ENCODE measurements at places on chromosomes 4 and X.

- no peak for DNase-seq
These were observed 9.6 kb upstream of the TMSB4X start for GRCh38 chrX:12965131-12965940.

GRCh38 chrX:44873415-44874276, 658 bp downstream of the KDM6A start:
- DNase-seq: no peak

DNA sequence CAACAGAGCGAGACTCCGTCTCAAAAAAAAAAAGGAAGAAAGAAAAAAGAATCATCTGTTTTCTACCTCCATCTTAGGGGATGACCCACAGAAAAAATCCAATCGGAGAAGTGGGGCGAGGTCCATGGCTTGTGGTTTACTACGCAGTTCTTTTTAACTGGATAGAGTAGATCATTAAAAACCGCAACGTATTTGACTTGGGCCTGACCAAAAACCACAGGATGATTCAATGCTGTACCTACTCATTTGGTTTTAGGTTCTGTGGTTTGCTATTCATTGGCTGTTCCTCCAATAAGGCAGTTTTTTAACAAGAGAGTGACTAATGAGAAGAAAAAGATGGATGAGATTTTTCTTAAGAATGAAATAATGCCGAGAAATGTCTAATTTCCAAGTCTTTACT, 83.7 kb downstream of the FREM3 start:
- DNase-seq: no peak

DNA sequence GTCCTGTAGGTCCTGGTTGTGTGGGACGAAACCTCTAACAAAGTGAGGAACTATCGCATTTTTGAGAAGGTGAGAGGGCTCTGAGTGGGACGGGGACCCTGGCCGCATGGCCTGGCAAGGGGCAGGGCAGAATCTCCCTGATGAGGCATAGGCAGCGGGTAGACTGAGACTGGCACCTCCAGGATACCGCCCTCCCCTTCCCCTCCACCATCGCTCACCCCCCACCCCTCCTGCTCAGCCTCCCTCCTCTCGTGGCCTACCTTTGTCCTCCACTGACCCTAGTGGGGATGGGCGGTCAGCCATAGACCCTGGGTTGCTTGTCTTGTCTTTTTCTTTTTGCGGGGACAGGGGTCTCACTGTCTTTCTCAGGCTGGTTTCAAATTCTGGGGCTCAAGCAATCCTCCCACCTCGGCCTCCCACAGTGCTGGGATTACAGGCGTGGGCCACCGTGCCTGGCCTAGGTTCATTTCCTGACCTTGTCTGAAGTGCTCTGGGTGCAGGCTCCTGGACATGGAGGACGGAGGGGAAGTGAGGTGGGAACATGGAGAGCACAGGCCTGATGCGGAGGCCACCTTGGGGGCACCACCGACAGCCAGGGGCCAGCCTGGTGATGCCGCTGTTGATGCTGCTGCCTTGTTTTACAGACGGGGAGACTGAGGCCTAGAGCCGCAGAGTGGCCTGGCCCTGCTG, 10.5 kb upstream of the ADD1 start:
- no peak for DNase-seq

DNA sequence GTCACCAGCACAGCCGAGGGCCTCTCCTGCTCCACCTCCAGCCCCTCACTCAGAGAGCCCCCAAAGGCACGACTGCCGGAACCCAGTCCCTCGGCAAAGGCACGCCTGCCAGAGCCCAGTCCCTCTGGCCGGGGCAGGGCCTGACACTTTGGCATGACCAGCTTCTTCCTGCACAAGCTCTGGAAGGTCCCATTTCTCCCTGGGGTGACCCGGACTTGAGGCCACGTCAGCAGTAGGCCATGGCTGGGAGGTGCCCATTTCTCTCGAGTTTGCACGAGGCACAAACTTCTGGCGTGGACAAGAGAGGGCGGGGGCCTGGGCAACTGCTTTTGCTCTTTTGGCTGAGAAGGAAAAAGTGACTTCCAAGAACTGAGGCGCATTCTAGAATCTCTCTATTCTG, 62.2 kb upstream of the GPR78 start:
- no peak for DNase-seq

DNA sequence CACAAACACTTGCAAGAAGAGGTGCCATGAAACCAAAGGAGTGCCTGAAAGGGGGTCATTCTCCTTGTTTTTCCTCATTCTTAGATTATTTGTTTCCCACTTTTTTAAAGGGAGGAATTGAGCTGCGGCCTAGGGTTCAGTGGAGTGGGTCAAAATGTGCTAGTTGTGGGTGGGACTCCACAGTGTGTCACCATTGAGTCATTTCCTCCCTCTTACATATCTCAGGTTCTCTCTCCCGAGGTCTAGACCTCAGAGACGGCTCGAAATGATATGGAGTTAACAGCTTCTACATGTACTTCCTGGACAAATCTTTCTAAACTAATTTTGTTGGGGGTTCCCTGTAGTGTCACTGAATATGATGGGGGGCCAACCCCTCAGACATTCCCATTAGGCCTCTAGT, 328.4 kb upstream of the SPANXN1 start:
- no peak for DNase-seq

- DNase-seq: no peak
These were observed 399.9 kb upstream of the CNKSR2 start for GRCh38 chrX:20974326-20974725.

DNA sequence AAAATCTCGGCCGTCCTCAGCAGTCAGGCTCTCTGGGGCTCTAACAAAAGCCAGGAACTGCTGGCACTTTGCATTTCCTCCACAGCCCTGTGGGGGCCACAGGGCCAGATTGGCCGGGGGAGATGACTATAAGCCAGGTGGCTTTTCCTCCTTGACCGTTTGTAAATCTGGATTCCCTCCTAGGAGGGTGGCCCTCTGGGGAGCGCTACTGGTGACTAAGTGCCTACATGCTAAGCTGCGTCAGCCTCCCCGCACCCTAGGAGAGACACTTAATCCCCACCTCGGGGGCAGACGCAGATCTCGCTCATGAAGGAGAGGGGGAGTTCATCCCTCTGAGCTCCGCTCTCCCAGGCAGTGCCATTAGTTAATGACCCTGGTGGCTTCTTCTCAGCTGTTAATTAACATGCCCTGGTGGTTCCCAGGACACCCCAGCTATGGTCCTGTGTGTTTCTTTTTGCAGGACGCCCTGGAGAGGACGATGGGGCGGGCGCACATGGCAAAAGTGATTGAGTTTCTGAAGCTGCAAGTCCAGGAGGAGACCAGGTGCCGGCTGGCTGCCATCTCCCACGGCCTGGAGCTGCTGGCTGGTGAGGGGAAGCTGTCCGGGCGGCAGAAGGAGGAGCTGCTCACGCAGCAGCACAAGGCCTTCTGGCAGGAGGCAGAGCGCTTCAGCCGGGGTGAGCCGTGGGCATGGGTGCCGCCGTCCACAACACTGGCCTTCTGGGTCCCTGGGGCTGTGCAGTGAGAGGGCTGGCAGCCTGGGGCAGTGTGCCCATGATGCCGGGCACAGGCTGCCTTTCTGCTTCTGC, 41.6 kb downstream of the EVC start:
- DNase-seq: no peak

GRCh38 chr4:149886786-149887490, 71.3 kb upstream of the IQCM start:
- DNase-seq: no peak

GRCh38 chr4:142875117-142875516, 29.0 kb upstream of the INPP4B start:
- no peak for DNase-seq

GRCh38 chr4:156052116-156052515, 98.5 kb upstream of the CTSO start:
- DNase-seq: no peak

DNA sequence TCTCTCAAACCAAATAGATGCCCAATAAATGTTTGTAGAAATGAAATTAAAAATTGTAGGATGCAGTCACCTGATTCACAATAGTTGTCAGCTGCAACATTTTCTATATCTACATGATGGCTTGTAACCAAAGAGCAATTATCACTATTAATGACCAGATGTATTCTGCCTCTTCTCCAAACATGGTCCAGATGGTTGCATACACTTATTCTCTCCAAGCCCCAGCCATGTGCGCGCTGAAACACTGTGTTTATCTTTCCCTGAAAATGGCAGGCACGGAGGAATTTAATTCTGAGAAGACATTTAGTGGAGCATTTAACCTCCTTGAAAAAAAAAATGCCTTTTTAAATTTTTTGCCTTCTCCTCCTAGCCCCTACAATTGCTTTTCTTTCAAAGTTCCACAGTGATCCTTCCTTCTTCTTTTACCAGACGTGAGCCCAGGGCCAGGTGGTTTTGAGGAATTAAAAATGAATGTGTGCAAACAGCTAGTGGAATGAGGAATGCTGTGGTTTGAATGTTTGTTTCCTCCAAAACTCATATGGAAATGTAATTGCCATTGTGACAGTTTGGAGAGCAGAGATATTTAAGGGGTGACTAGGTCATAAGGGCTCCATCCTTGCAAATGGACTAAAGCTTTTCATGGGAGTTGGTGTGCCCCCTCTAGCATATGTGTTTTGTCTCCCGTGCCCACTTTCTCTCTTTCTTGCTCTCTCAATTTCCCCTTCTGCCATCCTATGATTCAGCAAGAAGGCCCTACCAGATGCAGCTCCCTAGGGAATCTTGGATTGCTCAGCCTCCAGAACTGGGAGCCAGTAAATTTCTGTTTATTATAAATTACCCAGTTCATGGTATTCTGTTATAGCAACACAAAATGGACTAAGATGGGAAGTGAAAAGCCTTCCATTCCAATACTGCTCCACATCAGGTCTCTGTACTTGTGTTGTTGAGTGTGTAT, 136.0 kb downstream of the GABRB1 start:
- DNase-seq: no peak
